Brain microvascular endothelial cell (primary cell): ENCODE measurements at places on chromosomes 12 and 14.

- peak; percentile 65 for DNase-seq
These were observed 141.3 kb downstream of the PLXNC1 start for GRCh38 chr12:94289461-94290312.

- DNase-seq = no peak
These were observed 67.2 kb downstream of the FERMT2 start for GRCh38 chr14:52883658-52884057.

DNA sequence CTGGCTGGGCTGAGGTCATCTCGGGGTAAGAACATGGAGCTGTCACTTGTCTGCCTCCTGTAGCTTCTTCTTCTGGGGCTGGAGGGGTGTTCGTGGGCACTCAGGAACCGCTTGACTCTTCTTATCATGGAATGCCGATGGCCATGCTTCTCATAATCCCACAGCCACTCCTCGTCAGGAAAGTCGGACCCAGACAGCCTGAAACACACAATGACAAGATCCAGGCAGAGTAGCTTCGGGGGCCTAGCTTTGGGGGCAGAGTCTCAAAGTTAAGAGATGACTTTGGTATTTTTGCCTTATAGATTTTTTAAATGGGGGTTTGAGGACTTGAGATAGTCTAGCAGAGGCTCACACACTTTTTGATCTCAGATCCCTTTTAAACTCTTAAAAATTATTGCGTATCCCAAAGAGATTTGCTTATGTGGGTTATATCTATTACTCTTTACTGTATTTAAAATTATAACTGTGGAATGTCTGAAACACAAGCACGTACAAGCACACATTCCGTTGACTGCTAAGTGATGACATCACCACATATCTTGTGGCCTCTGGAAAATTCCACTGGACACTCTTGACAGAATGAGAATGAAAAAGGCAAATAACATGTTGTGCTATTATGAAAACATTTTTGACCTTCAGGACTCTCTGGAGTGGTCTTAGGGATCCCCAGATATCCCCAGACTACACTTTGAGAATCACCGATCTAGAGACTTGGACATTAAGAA, 43.3 kb downstream of the BEST3 start:
- DNase-seq = peak; percentile 90

- DNase-seq = no peak
These were observed 8.2 kb upstream of the FOXG1 start for GRCh38 chr14:28758253-28758884.

DNA sequence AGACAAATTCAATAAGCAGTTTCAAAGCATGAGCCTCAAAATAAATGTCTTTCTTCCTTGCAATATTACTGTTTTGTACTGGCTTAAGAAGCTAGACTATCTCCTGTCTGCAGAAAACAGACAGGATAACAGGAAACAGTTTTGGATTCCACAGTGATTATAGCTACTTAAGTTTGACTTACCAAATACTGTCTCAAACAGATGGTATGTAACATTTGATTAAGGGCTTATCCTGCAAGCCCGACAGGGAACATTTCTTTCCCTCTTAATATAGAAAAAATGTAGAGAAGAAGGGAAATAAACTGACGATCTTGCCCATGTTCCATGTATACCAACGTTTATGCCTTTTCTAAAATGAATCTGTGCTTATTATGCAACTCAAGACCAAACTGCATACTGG, 179.9 kb upstream of the EEA1 start:
- DNase-seq = no peak

DNA sequence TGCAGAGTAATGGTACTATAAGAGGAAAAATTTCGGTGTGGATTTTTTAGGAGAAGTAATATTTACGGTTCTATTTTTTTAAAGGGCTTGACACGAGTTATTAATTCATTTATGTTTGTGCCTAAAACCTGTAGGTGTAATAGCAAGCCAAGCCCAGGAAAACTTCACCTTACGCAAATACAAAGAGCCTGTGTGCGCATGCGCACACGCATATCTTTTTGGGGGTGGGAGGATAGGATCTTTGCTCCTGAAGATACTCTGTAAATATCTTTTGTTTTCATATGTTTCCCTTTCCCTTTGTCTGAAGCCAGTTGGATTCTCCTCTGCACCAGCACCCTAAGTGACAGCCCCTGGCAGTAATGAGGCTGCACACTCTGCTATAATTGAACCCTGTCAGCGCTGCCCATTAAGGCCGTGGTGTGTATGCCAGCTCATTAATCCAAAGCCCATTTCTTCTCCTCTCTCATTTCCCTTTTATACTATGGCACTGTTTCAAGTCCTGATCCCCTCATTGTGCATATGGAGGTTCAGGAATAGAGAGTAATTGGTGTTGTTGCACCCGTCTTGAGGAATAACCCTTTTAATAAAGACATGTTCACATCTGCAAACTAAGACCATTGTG, 327.2 kb upstream of the E2F7 start:
- DNase-seq = no peak

- no peak for DNase-seq
These were observed 22.8 kb downstream of the HSD17B6 start for GRCh38 chr12:56785874-56786273.

DNA sequence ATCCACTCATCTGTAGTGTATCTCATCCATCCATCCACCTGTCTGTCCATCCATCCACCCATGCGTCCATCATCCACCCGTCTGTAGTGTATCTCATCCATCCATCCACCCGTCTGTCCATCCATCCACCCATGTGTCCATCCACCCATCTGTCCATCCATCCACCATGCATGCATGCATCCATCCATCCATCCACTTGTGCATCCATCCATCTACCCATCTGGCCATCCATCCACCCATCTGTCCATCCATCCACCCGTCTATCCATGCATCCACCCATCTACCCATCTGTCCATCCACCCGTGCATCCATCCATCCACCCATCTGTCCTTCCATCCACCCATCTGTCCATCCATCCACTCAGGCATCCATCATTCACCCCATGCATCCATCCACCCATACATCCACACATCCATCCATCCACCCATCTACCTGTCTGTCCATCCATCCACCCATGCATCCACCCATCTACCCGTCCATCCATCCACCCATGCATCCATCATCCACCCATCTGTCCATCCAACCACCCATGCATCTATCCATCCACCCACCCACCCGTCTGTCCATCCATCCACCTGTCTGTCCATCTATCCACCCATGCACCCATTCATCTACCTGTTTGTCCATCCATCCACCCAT, 28.5 kb downstream of the FBRSL1 start:
- DNase-seq = no peak

GRCh38 chr14:36362648-36363047, 42.2 kb upstream of the MBIP start:
- DNase-seq = no peak

DNA sequence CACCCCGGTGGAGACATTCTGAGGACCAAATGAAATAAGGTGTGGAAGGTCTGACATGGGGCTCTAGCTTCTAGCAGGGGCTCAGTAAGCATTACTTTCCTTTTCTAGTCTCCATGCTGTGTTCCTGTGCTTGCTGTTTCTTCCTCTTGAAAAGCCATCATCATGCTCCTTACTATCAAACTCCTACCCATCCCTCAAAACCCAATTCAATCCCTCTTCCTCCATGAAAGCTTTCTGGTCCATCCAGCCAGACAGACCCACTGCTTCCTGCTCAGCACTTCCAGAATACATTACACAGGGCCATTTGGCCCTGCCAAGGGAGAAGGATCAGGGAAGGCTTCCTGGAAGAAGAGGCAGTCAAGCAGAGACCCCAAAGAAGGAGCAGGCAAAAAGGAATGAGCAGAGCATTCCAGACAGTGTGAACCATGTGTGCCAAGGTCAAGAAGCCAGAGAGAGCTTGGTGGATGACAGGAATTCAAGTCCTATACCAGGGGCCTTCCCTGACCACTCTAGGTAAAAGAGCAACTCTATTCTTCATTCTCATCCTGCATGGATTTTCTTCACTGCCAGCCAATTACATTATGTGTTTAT, 59.5 kb downstream of the NUAK1 start:
- DNase-seq = no peak

DNA sequence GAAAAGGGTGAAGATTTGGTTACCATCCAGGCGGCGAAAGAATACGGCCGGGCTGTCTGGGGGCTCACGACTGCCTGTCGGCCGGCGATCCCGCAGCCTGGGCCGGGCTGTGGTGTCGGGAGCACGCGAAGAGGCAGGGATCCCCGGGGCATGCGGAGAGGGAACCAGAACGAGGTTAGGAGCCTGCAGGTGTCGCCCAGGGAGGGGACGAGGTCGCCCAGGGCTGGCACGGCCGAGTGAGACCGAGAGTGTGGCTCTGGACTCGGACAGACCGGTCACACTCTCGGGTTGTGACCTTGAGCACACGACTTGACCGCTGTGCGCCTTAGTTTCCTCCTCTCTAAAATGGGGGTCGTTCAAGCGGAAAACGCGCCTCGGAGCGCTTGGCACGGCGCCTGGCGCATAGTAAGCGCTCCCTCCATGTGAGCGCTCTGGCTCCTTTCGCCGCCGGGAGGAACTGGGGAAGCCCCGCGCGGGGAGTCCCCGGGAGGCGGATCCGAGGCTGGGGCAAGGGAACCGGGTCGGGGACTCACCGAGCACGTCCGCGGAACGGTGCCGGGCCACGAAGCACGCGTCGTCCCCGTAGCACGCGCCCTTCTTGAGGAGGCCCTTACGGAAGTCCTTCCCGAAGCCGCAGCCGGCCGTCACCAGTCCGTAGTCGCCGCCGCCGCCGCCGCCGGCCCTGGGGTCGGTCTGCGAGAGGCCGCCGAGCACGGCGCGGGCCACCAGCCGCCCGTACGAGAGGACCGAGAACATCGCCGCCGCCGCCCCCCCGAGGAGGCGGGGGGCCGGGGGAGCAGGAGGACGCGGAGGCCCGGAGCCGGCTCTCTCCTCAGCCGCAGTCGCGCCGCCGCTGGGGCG, 612 bp downstream of the PPTC7 start:
- DNase-seq = no peak

- peak; percentile 36 for DNase-seq
These were observed 26.0 kb downstream of the ZNF664 start for GRCh38 chr12:123998991-123999359.

DNA sequence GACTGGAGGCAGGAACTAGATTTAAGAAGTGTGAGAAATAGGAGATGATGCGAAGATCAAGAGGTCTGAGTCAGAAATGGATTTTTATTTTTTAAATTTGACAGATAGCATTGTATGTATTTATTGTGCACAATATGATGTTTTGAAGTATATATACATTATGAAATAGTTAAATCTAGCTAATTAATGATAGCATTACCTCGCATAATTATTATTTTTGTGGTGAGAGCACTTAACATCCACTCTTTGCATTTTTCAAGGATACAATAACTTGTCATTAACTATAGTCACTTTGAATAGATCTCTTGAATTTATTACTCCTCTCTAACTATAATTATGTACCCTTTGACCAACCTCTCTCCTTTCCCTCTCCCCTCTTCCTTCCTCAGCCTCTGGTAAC, 3.7 kb downstream of the SMOC1 start:
- DNase-seq = no peak

- no peak for DNase-seq
These were observed 12.4 kb downstream of the HDAC7 start for GRCh38 chr12:47807338-47807737.

DNA sequence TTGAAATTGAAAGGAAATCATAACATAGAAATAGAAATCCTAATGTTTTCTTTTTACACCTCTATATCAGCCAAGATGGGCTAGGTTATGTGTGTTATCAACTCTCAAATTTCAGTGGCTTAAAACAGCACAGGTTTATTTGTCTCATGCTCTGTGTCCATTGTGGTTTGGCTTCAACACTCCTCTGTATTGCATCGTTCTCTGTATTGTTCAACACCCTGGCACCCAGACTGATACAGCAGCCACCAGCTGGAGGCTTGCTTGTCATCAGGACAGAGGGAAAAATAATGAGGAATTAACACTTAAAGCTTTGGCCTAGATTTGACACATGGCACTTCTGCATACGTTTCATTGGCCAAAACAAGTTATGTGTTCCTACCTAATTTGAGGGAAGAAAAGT, 234.2 kb upstream of the ARHGAP5 start:
- no peak for DNase-seq

- DNase-seq = no peak
These were observed 76.1 kb downstream of the STON2 start for GRCh38 chr14:81324011-81324410.

GRCh38 chr14:94392510-94392935, 4.1 kb upstream of the SERPINA1 start:
- DNase-seq = peak; percentile 31

DNA sequence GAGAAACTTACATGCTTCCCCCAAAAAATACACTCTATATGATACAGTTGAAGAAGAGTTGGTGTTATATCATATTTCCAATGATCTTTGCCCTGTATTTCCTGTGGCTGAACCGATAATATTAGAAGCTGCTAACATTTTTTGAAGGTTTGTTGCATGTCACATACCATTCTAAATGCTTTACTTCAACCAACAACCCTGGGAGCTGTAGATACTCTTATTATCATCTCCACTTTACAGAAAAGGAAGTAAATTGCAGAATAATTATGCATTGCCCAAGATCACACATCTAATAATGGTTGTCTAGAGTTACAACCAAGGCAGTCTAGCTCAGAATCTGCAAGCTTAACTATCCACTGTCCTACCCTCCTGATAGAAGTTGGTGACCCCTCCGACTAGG, 182.8 kb downstream of the NUAK1 start:
- no peak for DNase-seq
